ENCODE measurements at places on chromosomes 2 and 18.

DNA sequence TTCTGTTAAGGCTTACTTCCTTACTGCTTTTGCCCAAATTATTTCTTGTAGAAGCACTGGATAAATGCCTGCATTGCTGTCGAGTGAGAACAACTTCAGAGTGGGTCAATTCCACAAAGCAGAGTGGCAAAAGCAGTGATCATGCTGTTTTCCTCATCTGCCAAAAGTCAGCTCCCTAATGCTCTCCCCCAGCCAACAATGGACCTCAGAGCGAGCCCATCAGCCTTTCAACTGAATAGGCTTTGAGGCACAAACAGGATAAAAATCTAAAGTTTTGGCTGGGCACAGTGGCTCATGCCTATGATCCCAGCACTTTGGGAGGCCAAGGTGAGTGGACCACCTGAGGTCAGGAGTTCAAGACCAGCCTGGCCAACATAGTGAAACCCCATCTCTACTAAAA lies 222.7 kb downstream of the TCF4 start:
- no peak for DNase-seq

DNA sequence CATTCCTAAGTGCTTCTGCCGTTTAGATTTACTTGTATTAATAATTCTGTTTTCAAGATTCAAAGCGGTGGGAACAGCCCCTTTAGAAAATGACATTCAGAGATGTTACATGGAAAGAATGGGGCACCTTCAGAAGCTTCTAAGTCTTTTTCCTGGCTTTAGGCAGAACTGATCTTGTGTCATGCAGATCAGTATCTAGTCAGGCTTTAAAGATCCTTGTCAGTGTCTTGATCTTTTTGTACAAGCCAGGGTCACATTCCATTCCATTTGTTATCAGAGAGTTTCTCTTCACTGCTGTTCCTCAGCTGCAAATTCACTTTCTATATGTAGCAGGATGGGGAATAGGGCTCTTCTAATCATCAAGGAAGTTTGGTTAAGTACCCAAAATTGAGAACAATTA lies 275.3 kb downstream of the DCC start:
- no peak for DNase-seq

DNA sequence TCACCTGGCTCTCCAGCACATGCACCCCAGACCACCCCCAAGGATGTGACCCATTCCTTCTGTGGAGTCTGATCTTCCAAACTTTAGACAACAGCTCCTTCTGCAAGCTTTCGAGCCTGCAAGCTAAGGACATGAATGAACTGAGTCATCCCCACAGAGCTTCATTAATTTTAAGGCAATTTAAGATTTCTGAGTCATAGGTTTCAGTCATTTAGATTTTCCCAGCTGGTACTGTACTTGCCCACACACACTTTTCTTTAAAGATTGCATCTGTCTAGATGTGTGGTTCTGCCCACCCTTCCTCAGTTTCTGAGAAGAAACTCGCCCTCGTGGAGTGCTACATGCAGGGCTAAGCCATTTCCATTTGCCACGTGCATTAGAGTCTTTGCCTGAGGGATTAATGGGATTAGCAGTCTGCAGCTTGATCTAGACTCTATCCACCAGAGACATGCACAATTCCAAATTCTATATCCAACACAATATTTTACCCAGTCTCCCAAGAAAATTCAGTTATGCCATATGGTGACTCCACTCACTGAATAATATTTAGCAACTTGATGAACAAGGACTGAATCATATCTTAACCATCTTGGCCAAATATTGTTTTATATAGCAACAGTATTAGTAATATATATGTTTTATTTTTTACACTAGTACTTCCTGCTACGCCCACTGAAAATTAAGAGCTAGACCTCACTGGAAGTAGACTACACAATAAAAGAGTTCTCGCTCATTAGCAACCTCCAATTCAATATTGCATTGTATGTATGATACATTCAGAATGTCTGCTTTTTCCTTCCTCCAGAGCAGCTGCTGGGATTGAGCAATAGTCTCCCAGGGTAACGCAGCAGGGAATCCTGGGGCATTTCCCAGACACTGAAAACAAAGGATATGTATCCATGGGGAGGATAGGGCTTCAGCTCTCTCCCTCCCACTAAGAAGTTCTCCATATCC lies 14.3 kb upstream of the TRIB2 start:
- DNase-seq, result peak; percentile 22

DNA sequence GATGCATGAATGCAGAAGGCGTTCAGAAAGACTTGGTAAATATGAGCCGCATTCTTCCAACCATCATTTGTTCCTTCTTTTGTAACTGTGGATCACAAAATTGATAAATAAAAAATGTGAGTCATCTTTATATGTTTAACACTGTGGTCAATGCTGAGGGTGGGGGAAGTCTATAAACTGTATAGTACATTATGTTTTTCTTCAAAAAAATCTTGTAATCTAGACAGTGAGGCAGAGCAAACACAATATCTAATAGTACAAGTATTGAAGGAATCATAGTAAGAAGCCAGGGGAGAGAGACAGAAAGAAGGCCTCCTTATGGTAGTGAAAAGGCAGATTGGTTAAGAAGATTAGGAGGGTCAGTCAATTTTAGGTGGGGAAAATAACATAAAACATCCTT lies 30.7 kb upstream of the CALCRL start:
- no peak for DNase-seq

- no peak for DNase-seq
These were observed 21.2 kb upstream of the ALPI start for GRCh38 chr2:232434563-232435374.

- no peak for DNase-seq
These were observed 12.6 kb downstream of the MYL1 start for GRCh38 chr2:210302326-210302725.

- no peak for DNase-seq
These were observed 414.2 kb upstream of the SLC14A2 start for GRCh38 chr18:45201029-45201428.

DNA sequence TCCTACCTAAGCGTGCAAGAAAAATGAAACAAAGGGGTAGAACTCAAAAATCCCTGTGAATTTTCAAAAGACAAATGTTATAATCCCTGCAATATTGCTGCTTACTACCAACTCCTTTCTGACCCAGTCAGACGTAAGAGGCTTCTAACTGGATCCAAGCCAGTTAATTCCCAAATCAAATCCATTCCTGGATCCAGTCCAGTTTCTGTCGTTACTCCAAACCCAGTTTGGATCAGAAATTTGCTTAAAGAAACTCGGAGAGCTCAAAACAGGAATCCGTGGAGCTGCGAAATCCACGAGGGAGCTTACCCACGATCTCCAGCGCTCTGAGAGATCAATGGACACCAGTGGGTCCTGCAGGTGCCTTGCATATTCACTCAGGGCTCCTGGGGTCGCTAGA lies 62.8 kb upstream of the IKZF2 start:
- no peak for DNase-seq

GRCh38 chr2:86189782-86190416 lies 5.4 kb downstream of the IMMT start:
- DNase-seq, result no peak

DNA sequence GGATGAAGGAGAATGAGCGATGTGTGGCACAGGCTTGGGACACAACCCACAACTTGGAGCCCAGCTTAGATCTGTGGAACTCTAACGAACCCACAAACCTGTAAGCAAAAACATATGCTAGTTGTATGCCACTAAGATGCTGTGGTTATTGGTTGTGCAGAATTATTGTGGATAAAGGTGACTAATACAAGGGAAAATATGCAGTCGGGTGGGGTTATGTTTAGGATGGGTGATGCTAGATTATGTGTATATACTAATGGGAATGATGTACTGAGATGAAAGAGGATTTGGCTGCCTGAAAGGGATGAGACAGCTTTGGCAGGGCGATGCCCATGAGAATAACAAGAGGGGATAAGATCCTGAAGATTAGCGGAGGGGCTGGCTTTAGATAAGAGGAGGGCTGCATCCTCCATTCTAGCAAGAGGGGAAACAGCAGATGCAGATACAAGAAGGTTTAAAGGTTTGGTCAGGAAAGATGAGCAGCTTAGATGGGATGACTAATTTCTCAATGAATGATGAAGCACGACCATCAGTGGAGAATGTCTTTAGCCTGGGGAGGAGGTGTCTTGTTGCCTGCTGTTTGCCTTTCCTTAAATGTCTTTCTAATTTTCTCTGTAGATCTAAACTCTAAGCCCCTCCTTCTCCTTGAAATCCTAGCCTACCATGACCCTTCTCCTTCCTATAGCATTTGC lies 49.6 kb downstream of the GALNT14 start:
- DNase-seq, result peak; percentile 91

GRCh38 chr2:158266111-158266510 lies 164.4 kb downstream of the UPP2 start:
- DNase-seq, result peak; percentile 53

DNA sequence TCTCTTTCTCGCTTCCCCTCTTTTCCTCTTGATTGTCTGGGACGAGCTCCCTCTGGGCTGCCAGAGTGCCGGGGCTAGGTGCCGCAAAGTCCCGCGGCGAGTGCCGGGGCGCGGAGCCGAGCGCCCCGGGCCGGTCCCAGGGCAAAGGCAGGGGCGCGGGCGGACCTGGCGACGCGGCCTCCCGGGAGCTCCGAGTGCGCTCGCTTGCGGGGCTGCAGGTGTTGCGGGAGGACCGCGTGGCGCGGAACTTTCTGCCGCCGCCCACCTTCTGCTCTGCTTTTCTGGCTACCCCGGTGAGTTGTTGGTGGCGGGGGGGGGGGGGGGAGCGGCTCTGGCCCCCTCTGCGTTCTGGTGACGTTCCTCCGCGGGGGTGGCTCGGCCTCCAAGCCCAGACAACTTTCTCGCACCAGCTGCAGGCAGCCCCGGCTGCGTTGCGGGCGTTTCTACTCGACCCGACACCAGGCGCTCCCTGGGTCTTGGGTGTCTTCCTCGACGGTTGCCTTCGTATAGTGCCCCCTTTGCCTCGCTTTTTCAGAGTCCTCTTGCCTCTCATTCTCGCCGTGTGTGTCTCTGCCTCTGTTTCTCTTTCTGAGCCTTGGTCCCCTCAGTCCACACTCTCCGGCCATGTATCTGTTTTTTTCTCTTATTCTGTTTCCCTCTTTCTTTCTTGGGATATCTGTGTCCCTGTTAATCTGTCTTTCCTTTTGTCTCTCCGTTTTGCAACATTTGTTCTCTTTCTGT lies 759 bp downstream of the GALNT13 start:
- no peak for DNase-seq

GRCh38 chr18:70464343-70465114 lies 175.7 kb downstream of the SOCS6 start:
- peak; percentile 26 for DNase-seq

GRCh38 chr2:104236491-104236890 lies 617.4 kb upstream of the POU3F3 start:
- DNase-seq, result no peak

GRCh38 chr2:40096360-40096759 lies 317.3 kb upstream of the THUMPD2 start:
- no peak for DNase-seq

DNA sequence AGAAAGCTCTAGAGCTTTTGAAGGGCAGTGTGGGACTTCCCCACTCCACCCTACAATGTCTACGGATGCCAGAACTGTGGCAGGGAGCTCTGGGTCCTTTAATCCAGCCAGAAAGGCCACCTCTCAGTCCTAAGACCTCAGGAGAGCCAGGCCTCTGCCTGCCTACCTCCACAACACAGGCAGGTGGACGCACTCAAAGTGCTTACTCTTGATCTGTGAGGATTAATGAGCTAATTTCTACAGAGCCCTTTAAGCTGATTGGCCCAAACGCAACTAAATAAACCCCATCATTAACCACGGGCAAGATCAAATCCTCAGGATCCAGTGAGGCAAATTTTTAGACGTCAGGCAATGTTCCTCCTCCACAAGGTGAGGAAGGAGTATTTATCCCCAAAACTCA lies 8.1 kb downstream of the STK39 start:
- peak; percentile 55 for DNase-seq

GRCh38 chr2:220496513-220496912 lies 869.1 kb downstream of the SLC4A3 start:
- no peak for DNase-seq

DNA sequence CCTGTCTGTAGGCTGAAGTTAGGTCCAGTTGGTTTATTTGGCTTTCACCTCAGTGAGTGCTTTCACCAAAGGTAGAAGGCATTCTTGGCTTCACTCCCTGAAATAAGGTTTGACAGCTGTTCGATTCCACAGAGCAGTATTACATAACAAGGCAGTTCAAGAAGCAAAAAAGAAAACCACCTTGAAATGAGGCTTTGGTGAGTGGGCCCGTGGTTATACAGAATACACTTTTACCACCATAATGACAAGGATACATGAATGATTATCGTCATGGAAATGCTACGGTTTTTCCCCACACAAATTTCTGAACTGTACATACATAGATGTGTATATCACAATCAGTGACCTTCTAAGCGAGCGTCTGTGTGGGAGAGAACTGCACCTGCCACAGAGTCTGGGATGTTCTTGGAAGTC lies 80.0 kb upstream of the CHRNA1 start:
- DNase-seq, result peak; percentile 17

DNA sequence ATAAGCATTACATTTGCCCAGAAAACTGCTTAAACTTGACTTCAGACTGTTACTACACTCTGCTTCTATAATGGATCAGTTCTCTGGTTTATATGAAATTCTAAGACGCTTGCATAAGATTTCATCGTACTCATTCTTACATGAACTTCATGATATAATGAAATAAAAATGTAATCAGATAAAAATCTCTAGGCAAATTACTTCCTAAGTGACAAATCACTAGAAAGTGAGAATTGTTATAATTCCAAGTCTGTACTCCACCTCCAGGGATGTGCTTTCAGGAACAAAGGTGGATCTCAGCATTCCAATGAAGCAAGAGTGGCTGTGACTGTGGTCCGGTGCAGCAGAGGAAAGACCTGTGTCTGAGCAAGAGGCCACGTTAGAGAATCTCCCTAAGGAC lies 226.2 kb downstream of the PIEZO2 start:
- DNase-seq, result no peak

GRCh38 chr2:28209864-28210263 lies 182.8 kb upstream of the FOSL2 start:
- DNase-seq, result no peak

GRCh38 chr2:71943238-71944182 lies 204.2 kb downstream of the CYP26B1 start:
- DNase-seq, result no peak

DNA sequence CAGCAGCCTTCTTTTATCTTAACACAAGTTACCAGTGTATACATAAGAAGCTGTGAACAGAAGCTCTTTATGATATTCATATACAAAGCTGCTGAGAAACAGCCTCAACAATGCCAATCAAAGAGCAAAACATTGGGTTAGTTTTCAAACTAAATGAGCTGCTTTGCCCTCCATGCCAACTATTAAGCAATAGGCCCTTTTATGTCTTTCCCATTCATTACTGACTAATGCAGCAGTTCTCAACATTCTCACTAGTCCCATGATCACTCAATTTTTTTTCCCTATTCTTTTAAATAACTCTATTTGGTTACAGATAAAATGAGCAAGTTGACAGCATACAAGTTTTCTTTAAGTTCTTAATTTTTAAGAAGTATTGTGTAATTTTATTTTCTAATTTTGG lies 57.9 kb upstream of the FRZB start:
- DNase-seq, result no peak

Measured in NCI-H524 treated with DMSO at 0.1 percent for 48 hours (cell line).